ENCODE measurements at places on chromosomes 12 and 14. TPM values are rescaled to one million over a fixed set of nuclear protein-coding genes. Genes with fewer than 3 reads are reported as not detected.

The GNPNAT1 gene
- polyA plus RNA-seq: 18.0 TPM

The SLC10A1 gene
- not detected for polyA plus RNA-seq

The PGF gene
- polyA plus RNA-seq: 4.4 TPM

The RPGRIP1 gene
- not detected for polyA plus RNA-seq

The COX8C gene
- not detected for polyA plus RNA-seq

The TEDC1 gene
- 13.4 TPM for polyA plus RNA-seq

The VDR gene
- 0.29 TPM for polyA plus RNA-seq

DNA sequence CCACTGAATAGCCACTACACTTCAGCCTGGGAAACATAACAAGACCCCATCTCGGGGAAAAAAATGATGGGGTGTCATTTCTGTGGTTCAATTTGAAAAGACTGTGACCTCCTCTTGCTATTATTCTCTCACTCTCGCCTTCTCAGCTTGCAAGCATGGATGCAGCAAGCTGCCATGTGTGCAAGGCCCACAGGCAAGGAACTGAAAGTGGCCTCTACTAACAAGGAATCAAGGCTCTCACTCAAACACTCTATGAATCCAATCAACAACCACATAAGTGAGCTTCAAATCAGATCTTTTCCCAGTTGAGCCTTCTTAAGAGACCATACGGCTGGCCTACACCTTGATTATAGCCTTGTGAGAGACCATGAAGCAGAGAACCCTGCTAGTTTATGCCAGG is 17.9 kb upstream of the DHRS7 start:
- no peaks in the 10 kb centered on the region for H3K27me3 ChIP-seq
- no peak overlapping the region for H3K4me3 ChIP-seq
- H3K36me3 ChIP-seq: no peaks in the 10 kb centered on the region
- H3K4me1 ChIP-seq: 0 out of 2 replicates have a peak, but pooled peaks cover 8% of the 10 kb centered on the region
- DNase-seq: no peak
- H3K27ac ChIP-seq: no peak overlapping the region

DNA sequence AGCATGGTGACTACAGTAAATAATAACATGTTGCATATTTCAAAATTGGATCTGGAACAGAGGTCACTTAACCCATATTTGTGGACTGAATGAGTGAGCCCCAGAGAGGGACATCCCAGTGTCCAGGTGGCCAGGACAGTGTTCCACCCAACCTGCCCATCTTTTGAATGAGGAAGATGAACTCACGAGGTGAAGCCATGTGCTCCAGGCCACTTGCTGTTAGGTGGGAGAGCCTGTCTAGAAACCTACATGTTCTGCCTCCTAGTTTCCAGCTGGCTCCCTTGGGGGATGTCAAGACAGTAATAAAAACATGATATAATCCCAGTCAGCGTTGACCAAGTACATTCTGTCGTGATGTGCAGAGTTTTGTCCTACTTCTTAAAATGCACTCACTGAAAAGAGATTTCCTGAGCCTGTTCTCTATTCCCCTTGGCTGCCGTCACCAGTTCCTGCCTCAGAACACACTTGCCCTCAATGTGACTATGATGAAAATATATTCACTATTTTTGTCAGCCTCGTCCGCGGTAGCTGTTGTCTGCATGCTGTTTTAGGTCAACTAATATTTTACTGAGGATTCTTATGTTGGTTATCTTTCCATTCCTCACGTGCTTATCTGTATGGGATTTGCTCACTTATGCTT is 25.7 kb downstream of the TSPAN9 start:
- no peaks in the 10 kb centered on the region for H3K27me3 ChIP-seq
- no peak overlapping the region for H3K4me3 ChIP-seq
- peaks cover 42% of the 10 kb centered on the region for H3K4me1 ChIP-seq
- DNase-seq: no peak
- no peaks in the 10 kb centered on the region for H3K36me3 ChIP-seq

GRCh38 chr12:83074358-83074894 is 387.7 kb downstream of the TMTC2 start:
- no peaks in the 10 kb centered on the region for H3K4me1 ChIP-seq
- no peak overlapping the region for H3K4me3 ChIP-seq
- H3K27ac ChIP-seq: no peak overlapping the region
- no peaks in the 10 kb centered on the region for H3K27me3 ChIP-seq
- H3K36me3 ChIP-seq: no peaks in the 10 kb centered on the region

DNA sequence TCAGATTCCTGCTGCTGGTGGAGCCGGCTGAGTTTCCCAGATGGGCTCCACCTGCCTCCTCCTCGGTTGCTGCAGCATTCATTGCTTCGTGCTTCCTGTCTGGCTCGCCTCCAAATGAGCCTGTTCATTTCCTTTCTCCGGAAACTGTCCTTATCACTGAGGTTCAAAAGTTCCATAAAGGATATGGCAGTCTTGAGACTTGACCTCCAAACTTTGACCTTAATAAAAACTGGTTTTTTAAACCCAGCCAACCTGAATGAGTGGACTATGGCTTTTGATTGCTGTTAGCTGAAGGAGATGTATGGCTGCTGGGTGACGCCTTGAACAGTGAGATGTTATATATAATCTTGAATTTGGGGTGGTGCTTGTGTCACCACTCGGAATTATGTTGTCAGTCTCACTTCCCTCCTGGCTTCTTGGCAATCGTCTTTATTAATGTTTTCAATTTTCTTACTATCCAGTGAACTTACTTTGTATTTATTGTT is 62.7 kb downstream of the RASSF3 start:
- peaks cover 61% of the 10 kb centered on the region for H3K4me1 ChIP-seq
- H3K27me3 ChIP-seq: no peaks in the 10 kb centered on the region
- H3K4me3 ChIP-seq: no peak overlapping the region
- peak overlapping the region; percentile 84 for H3K27ac ChIP-seq

GRCh38 chr12:94193168-94193567 is 44.8 kb downstream of the PLXNC1 start:
- no peaks in the 10 kb centered on the region for H3K36me3 ChIP-seq
- no peak overlapping the region for H3K4me3 ChIP-seq
- no peak overlapping the region for H3K27ac ChIP-seq
- no peaks in the 10 kb centered on the region for H3K27me3 ChIP-seq
- H3K4me1 ChIP-seq: no peaks in the 10 kb centered on the region

DNA sequence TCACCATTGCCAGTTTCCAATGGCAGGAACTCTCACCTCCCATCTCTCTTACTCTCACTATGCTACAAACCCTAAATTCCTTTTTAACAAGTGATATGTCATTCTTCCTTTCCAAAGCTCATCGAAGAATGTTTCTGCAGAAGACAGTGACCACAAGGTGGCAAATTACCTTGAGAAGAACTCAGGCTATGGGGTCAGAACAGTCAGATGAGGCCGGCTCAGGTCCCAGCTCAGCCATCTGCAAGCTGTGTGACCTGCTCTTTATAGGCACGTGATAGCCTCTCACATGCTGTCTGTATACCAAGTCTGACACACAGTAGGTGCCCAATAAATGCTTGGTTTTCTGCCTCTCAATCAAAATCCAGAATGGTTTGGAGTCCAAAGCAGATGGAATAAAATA is 80.7 kb downstream of the FOXN3 start:
- no peaks in the 10 kb centered on the region for H3K27me3 ChIP-seq
- H3K27ac ChIP-seq: no peak overlapping the region
- no peaks in the 10 kb centered on the region for H3K36me3 ChIP-seq
- no peak for DNase-seq

DNA sequence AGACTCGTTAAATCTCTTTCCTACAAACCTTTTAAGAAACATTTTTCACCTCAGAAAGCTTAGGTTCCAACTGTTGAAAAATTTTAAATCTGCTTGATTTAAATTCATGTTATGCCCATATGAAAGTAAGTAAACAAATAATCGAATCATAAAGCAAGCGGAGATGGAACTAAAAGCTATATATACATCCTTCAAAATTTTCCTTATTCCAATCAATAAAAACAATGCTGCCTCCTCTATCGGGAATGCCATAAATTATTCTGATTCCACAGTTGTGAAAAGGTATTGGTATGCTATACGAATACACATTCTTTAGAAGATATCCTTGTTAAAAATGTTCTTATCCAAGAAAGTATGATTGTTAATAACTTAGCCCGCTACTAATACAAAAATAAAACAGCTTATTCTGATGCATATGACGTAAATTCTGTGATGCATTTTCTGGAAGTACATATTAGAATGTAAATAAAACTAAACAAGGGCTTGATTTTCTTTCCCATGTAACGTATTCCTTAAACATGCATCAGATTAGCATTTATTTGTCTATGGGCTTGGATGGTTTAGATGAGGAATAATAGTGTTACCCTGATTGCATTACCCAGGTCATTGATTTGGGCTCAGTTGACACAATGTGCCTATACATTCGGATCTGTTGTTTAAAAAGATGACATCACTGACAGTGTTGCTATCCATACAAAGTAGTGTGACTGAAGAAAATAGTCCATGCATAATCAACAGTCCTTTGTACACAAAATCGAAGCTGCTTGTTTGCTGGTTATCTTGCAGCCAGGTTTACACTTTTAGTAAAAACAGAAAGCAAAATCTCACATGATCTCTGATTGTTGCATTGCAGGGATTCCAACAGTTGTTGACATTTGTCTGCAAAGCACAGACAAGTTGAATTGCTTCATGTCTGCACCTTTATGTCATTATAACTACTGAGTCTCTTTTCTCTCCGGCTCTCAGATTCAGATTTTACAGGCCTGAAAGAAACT is 656 bp upstream of the DTD2 start:
- peak overlapping the region; percentile 77 for H3K27ac ChIP-seq
- H3K4me1 ChIP-seq: peaks cover 12% of the 10 kb centered on the region
- no peaks in the 10 kb centered on the region for H3K27me3 ChIP-seq
- H3K4me3 ChIP-seq: peak overlapping the region; percentile 64
- DNase-seq: no peak

DNA sequence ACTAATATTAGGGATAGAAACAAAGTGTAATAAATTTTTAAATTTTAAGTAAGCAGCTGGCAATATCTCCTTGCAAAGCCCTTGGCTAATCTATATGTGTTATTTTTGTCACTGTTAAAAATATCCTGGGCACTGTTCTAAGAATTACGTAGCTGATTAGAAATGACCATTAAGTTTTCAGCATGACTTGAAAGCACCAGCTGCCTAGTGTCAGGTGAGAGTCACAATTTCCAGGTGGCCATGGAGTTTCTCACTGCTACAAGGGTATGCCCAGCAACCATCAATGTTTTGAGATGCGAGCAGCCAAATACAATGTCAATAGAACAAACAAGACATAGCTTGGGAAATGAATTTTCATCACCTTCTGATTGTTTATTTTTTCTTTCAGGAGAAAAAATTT is 23.3 kb upstream of the GYS2 start:
- no peaks in the 10 kb centered on the region for H3K4me1 ChIP-seq
- DNase-seq: no peak
- no peaks in the 10 kb centered on the region for H3K27me3 ChIP-seq
- H3K4me3 ChIP-seq: no peak overlapping the region

GRCh38 chr14:22819151-22819988 is 4.1 kb upstream of the SLC7A7 start:
- H3K4me1 ChIP-seq: peaks cover 8% of the 10 kb centered on the region
- no peaks in the 10 kb centered on the region for H3K27me3 ChIP-seq
- H3K27ac ChIP-seq: no peak overlapping the region
- DNase-seq: no peak
- H3K4me3 ChIP-seq: no peak overlapping the region
- no peaks in the 10 kb centered on the region for H3K36me3 ChIP-seq

DNA sequence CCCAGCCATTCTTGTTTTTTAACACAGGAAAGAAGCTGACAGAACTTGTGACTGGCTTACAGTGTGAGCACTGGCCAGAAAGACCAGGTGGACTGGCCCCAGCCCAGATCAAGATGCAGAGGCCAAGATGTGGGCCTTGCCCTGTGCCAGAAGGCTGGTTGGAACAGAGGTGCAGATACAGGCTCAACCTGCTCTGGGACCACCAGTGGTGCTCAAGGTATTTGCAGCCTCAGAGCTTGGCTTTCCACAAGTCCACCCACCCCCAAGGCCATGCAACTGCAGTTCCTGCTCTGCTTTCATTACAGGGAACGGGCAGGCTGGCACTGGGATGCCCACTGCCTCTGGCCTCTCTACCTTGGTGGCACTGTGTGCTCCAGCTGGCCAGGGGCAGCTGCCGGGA is 23.3 kb downstream of the ZFC3H1 start:
- H3K36me3 ChIP-seq: peaks cover 79% of the 10 kb centered on the region
- H3K4me3 ChIP-seq: no peak overlapping the region
- no peaks in the 10 kb centered on the region for H3K27me3 ChIP-seq
- H3K4me1 ChIP-seq: peaks cover 12% of the 10 kb centered on the region
- no peak for DNase-seq

- H3K36me3 ChIP-seq: no peaks in the 10 kb centered on the region
- no peaks in the 10 kb centered on the region for H3K27me3 ChIP-seq
- no peak overlapping the region for H3K27ac ChIP-seq
- H3K4me1 ChIP-seq: no peaks in the 10 kb centered on the region
- no peak overlapping the region for H3K4me3 ChIP-seq
These were observed 23.6 kb upstream of the SSTR1 start for GRCh38 chr14:38184132-38184531.

DNA sequence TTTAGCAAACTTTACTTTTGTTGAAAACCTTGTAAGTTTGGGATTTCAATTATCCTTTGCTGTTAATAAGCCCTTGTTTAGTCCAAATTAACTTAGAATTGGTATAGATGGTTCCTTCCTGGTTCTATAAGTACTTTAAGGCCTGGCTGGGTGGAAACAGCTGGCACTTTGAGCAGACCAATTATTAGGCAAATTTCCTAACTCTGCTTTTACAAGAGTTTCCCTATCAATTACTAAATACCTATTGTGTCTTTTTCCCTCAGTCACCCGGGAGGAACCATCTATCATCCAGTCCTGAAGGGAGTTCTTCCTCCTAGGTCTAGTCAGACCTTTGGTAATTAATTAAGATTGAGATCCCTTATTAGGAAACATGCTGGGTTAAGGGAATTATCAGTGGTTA is 138.0 kb downstream of the SLC38A6 start:
- no peak overlapping the region for H3K4me3 ChIP-seq
- H3K27ac ChIP-seq: no peak overlapping the region
- H3K27me3 ChIP-seq: no peaks in the 10 kb centered on the region
- no peak for DNase-seq

DNA sequence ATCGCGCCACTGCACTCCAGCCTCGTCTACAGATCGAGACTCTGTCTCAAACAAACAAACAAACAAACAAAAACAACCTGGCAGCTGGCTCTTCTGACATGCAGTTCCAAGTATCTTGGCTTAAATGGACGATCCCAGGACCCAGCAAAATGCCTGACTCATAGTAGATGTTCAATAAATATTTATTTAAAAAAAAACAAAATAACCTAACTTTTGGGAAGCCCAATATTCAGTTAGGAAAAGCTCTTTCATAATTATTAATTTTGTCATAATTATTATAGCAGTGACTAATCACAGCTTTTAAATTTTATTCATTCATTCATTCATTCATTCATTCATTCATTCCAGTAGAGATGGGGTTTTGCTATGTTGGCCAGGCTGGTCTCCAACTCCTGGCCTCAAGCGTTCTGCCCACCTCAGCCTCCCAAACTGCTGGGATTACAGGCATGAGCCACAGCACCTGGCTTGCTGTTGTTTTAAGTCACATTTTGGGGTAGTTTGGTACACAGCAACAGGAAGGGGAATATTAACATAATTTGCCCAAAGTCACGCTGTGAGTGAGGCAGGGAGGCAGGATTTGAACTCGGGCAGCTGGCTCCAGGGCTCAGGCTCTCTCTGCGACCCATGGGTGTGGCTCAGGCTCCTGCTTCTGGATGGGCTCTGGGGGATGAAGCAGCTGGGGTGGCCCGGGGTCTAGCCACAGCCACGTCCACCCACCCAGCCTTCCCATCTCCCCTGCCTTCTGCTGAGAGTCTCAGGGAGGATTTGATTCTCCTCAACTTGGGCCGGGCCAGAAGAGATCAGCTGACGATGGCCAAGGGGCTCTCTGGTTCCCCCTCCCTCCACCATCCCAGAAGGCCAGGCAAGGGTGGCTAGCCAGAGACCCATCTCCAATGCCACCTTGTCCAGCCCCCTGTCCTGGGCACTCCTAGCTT is 2.4 kb downstream of the SDS start:
- no peak overlapping the region for H3K27ac ChIP-seq
- no peaks in the 10 kb centered on the region for H3K4me1 ChIP-seq
- no peaks in the 10 kb centered on the region for H3K36me3 ChIP-seq
- no peak for DNase-seq
- no peak overlapping the region for H3K4me3 ChIP-seq
